ENCODE measurements at places on chromosomes 3 and 15.

GRCh38 chr3:30539772-30540171 lies 66.6 kb upstream of the TGFBR2 start:
- DNase-seq, result no peak

GRCh38 chr15:77547801-77548588 lies 84.7 kb downstream of the LINGO1 start:
- DNase-seq, result no peak

- DNase-seq, result no peak
Observed at GRCh38 chr15:99980752-99981151, 247.5 kb upstream of the LYSMD4 start.

DNA sequence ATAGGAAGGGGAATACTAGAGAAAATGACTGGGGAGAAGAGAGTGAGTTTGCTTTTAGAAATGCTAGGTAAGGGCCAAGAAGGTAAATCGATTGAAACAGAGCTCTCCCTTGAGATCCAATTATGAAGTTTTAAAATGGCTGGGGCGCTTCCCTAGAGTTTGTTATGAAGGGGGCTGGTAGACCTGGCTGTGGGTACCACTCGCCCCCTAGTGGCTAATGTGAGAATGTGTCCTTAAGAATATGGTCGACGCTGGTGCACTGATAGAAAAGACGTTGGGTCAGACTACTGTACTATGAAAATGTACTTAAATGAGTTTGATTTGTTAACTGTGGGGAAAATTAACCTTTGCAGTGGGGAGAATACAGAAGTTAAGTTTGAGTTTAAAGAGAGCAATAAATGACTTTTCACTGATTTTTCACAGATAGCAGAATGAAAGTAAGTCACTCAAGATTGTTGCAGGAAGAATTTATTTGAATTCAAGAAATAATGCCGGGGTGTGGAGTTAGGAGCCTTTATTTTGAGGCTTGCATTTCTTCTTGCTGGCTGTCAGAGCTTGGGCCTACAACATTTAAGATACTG lies 9.2 kb downstream of the TMPRSS7 start:
- peak; percentile 78 for DNase-seq

GRCh38 chr3:156158656-156159295 lies 38.4 kb downstream of the KCNAB1 start:
- DNase-seq, result peak; percentile 2

DNA sequence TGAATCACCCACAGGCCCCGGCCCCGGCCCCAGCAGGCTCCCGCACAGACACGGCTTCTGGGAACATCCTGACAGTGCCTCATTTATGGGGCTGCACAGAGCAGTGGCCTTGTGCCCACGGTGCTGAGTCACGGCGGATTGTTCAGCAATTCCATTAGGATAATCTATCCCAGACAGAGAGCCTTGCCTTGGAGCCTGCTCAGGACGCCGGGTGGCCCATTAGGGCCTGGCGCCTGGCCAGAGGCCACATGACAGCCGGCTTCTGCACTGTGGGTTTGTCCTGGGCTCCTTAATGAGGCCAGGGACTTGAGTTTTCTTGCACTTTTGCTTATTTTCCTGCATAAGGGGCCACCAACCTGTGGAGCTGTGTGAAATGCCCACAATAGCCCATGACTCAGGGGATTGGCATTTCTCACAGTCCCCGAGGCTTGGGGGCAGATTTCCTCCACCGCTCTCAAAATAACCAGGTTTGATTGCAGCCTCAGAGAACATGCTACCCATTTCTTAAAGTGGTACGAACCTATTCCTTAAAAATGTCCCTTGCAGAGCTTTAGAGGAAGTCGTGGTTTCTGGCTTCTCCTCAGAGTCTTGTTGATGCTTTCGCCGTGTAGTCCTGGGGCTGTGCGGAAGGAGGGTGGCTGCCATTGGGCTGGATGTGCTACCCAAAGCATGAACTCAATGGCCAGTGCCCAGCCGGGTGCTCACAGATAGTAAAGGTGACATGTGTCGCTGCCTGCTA lies 19.0 kb downstream of the SYNM start:
- DNase-seq, result peak; percentile 95

GRCh38 chr3:120506828-120507774 lies 56.3 kb upstream of the FSTL1 start:
- peak; percentile 47 for DNase-seq

DNA sequence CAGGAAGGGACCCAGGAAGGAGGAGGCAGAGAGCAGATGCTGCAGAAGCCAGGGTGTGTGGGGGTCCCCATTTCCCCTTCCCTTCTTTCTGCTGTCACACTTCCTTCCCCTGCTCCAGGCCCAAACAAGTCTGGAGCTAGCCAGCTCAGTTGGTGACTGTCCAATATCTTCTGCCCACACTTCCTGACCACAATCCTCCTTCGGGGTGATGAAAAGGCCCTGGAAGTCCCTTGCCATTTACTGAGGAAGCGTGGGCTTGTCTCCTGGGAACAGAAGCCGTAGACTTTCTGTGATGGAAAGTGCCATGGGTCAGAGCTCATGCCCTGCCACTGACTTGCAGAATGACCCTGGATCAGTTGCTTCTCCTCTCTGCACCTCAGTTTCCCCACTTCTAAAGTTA lies 39.0 kb downstream of the ANAPC13 start:
- DNase-seq, result no peak

- DNase-seq, result no peak
Observed at GRCh38 chr15:100201376-100202280, 140.1 kb downstream of the ADAMTS17 start.

DNA sequence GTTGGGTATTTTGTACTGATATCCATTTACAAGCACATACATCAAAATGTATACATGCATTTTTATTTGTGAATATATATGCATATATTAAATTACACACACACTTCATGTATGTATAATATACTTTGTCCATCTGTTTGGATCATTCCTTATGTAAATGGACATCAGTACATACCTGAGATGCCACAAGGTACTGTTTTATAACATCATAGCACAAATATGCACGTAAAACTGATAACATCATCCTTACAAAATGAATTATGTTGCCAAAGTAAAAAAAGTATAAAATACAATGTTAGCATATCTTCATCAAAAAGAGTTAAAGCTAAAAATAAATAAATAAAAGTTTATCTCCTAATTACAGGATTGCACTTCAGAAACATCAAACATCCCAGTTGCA lies 634.8 kb upstream of the UBE2E2 start:
- DNase-seq, result no peak

GRCh38 chr3:104604326-104605010 lies 762.2 kb upstream of the ALCAM start:
- DNase-seq, result peak; percentile 36

DNA sequence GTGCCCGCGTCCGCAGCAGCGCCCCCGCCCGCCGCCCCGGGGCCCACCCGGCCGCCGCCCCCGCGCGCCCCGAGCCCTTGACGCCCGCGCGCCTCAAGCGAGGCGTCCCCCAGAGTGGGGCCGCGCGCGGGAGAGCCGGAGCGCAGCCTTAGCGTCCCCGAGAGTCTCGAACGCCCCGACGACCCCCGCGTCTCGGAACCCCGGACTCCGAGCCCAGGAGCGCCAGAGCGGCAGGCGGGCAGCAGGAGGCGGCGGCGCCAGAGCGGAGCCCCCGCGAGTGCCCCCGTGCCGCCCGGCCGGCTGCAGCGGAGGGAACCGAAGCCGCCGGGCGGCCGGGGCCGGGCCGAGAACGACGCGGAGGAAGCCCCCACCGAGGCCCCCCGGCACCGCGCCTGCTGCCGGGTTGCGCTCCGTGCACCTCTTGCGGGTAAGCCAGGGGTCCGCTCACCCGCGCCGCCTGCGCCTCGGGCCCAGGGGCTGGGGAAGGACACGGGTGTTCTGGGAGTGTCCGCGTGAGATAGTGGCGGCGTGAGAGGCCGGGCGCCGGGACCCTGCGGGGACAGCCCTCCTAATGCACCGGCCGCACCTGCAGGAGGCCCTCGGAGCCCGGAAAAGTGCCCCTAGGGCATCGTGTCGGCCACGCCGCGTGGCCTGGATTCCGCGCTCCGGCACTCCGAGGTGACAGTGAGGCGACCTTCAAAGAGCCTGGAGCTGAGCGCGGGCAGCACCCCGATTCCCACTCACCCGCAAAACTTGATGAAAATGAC lies 52.0 kb upstream of the ULK4 start:
- DNase-seq, result no peak

- DNase-seq, result no peak
Observed at GRCh38 chr3:184078851-184079250, 18.0 kb upstream of the HTR3E start.

DNA sequence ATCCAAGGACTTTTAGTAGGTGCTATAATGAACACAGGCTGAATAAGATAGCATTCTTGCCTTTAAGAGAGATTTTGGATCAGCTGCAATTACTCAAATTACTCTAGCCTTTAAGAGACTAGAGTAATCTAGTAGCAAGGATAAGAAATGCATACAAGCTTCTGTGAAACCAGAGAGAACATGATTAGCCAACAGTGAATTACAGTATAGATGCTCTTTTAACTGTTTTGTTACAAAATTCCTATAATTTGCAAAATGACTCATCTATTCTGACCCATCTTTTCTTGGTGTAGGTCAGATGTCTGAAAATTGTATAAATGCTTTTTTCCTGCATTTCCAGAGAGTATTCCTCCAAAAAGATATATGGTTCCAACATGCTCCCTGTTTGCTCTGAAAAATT lies 66.9 kb downstream of the CEP63 start:
- DNase-seq, result no peak

GRCh38 chr15:90880381-90881145 lies 3.7 kb upstream of the FES start:
- no peak for DNase-seq

DNA sequence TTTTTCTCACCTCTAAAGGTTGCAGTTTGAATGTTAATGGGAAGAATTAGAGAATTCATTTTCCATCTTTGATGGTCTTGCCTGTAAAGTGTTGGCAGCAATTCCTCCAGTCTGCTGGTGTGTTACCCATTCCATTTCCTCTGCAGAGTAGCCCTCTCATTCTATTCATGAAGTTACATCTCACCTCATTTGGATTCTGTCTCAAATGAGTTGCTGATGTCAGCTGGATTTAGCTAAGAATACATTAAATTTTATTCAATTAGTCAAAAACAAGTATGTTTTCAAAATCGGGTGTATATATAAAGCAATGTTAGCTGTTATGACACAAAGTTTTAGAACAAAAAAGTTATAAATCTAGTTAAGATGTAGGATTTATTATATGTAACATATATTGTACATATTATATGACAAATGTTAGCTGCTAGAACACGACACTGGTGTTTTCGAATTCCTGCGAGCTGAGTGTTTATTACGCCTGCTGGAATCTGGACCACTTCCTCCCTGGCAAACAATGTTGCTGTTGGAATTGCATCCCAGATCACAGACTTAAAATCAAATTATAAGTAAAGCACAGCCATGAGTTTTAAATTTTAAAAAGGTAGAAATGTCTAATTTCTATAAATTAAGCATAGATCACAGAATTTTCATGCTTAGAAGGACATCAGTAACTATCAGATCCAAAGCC lies 516.2 kb downstream of the OCA2 start:
- no peak for DNase-seq

DNA sequence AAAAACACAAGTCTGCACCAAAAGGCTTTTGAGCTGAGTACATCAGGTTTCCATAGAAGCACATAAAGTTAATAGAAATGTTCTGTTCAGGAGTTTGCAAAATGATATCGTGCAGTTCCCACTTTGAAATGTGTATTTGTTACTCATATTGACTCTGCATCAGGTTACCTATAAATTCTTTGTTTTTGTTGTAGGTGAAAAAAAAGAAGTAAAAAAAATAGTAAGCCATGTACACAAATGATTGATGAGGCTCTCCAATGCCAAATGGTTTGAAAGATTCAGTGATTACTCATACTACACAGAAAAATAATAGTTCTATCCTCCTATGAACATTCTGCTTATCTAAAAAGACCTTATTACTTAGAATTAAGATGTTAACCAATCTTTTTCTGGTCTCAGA lies 287.3 kb upstream of the MME start:
- no peak for DNase-seq

DNA sequence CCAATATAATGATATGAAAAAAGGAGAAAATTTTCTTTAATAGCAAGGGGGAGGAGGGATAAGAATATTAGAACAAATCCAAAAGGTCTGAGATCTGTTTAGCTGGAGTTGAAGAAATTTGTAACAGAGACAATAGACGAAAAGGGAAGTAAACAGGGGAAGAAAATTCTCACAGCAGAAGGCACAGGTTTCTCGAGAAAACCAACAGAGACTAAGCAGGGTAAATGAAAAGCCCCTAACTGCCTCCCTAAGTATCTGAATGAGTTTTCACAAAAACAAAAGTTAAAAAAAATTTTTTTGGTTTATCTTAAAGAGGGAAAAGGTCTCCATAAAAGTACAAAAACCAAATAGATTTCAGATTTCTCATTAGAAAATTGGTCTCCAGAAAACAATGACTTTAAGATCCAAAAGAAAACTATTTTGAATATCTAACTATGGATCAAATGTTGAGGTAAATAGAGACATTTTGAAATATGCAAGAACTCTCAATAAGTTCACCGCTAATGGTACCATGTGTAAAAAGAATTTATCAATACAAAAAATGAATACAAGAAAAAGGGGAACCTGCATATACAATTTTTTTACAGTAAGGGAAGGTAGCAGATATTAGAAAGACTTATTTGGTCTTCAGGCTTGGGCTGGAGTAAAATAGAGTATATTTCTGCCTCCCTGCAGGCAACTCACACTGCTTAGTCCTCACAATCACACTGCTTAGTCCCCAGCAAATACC lies 23.9 kb upstream of the NEK10 start:
- no peak for DNase-seq
